ENCODE measurements at places on chromosomes 3 and 15. TPM values are rescaled to one million over a fixed set of nuclear protein-coding genes. Genes with fewer than 3 reads are reported as not detected.

The FAIM gene
- total RNA-seq = 22.5 TPM

DNA sequence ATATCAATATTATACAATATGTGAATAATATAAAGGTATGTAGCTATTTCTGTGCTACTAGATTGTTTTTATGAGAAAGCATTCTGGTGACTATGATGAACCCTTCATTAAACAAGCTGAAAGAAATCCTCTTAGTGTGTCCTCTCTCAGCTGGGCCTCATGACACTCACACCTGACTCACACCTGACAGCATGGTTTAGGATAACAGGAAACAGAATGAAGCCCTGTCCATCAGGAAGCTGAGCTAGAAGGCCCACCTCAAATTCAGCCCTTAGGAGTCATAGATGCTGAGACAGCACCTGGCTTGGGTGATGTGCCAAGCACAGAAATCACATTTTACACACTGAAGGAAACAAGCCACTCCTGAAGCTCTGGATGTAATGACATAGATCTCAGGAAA, 30.8 kb downstream of the CHCHD4 start:
- no peak for DNase-seq

The ANKRD34C gene
- not detected for total RNA-seq

The FBXO40 gene
- not detected for total RNA-seq

The SKOR1 gene
- total RNA-seq = not detected

DNA sequence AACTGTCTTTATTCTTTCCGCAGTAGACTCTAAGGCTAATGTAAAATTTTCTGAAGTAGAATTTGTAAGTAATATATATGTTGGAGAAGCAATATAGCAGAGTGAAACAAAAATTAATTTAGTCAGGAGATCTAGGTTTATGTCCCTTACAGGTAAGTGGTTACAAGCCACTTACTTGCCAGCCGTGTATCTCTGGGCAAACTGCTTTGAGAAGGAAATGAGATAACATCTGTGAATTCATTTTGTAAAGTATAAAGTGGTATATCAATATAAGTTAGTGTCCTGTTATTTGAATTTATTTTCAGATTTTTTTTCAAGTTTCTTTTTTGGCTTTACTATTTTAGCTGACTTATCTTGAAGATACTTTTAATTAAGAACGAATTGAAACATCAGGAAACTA, 5.5 kb downstream of the DAZL start:
- DNase-seq = no peak

GRCh38 chr15:49215768-49216739, 46.0 kb downstream of the GALK2 start:
- DNase-seq = no peak

DNA sequence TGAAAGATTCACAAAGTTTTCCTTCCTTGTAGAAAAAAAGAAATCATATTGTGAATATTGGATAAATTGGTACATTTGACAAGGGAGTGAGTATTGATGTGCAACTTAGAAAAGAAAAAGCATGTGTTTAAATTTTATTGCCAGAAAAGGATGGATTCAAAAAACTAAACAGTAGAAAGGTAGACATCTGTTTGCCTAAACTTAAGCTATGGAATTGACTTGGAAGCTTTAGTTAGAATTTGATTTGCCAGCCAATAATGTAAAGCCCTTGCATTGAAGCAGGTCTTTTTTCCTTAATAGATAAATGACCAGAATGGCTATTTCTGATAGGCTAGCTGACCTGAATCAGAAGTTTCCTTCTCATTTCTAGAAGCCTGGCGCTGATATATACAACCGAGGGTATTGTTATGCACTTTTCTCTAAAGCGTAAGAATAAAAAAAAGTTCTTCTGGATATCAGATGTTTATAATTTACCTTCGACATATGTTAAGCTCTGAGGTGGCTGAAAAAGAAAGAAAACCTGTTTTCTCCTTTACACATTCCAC, 4.2 kb downstream of the RARB start:
- no peak for DNase-seq

The B3GNT5 gene
- total RNA-seq = 9.4 TPM

GRCh38 chr3:129382366-129382765, 46.1 kb downstream of the EFCAB12 start:
- no peak for DNase-seq

- DNase-seq = peak; percentile 51
Observed at GRCh38 chr3:60809857-60810610, 441.2 kb downstream of the FHIT start.

The TBC1D21 gene
- not detected for total RNA-seq

GRCh38 chr15:94119923-94120775, 111.2 kb upstream of the MCTP2 start:
- peak; percentile 66 for DNase-seq

DNA sequence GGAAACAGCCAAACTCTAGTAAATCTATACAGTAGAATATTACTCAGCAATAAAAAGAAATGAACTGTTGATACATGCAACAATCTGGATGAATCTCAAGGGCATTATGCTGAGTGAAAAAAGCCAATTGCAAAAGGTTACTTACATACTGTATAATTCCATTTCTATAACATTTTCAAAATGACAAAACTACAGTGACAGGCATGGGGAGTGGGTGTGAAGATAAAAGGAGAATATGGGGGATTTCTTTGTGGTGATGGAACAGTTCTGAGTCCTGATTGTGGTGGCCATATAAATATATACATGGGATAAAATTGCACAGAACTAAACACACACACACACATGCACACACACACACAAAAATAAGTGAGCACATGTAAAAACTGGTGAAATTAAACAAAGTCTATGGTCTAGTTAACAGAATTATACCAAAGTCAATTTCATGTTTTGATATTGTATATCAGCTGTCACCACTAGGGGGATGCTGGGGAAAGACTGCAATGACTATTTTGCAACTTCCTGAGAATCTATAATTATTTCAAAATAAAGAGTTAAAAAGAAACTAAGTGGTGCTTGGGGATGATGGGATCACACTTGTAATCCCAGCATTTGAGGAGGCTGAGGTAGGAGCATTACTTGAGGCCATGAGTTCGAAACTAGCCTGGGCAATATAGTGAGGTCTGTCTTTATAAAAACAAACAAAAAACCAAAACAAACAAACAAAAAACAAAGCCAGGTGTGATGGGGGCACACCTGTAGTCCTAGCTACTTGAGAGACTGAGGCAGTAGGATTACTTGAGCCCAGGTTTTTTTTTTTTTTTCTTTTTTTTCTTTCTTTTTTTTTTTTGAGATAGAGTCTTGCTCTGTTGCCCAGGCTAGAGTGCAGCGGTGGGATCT, 66.0 kb downstream of the SPTSSB start:
- peak; percentile 26 for DNase-seq

- peak; percentile 30 for DNase-seq
Observed at GRCh38 chr3:21170964-21171363, 580.0 kb downstream of the ZNF385D start.

The SNURF gene
- total RNA-seq = 10.7 TPM

- no peak for DNase-seq
Observed at GRCh38 chr3:195210266-195210973, 60.5 kb downstream of the XXYLT1 start.

GRCh38 chr3:69671082-69671952, 67.9 kb upstream of the MITF start:
- no peak for DNase-seq

The COL7A1 gene
- 5.2 TPM for total RNA-seq
